Caco-2 (cell line): ENCODE measurements at places on chromosomes 1 and 21. TPM values are rescaled to one million over a fixed set of nuclear protein-coding genes. Genes with fewer than 3 reads are reported as not detected.

The SLC1A7 gene
- not detected in 2 replicates for total RNA-seq

The LEPR gene
- 1.5 and 1.9 TPM in 2 replicates for total RNA-seq

The NDUFS5 gene
- total RNA-seq: 176 and 192 TPM in 2 replicates

The KIF2C gene
- 61.0 and 63.2 TPM in 2 replicates for total RNA-seq

The GJC2 gene
- 1.1 and 1.5 TPM in 2 replicates for total RNA-seq

The OR2T35 gene
- not detected in 2 replicates for total RNA-seq

The CFHR5 gene
- total RNA-seq: not detected in 2 replicates

The ESRRG gene
- 6.6 and 8.6 TPM in 2 replicates for total RNA-seq

- DNase-seq: no peak
These were observed 138.3 kb downstream of the APP start for GRCh38 chr21:26032263-26032662.

DNA sequence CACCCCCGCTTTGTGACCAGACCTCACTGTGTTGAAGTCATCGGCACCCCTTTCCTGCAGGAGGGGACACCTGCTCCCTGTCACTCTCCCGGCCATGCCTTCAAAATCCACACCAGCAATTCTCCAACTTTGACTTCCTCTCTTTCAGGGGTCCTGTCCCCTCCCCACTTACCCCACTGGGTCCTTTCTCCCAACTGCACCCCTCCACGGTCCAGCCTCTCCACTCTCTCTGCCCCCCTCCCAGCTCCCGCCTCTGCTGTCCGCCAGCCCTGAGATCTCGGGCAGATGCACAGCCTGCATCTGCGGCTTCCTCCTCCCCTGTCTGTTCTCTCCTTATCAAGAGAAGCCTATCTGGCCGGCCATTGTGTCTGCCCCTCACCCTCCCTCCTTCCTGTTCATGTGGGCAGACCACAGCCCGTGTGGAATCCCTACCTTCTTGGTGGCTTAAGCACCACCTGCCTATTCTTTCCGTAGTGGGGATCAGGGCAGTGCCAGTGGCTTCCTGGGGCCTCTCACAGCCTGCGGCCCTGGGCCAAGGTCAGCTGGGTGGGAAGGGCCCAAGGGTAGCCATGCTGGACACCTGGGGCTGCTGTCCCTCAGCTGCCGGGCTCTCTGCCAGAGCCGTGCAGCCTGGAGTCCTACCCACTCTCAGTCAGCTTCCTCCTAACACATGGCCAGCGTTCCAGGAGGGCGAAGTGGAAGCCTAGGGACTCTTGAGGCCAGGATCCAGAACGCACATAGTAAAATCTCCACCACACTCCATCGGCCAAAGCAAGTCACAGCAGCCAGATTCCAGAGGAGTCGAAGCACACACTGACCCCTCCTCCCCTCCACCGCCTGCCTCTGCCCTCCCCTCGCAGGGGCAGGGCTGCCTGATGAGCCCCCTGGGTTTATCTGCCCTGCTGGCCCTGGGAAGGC lies 5.1 kb upstream of the HES4 start:
- no peak for DNase-seq

- no peak for DNase-seq
These were observed 115.6 kb upstream of the KIF26B start for GRCh38 chr1:245039196-245039595.

GRCh38 chr1:235401251-235401650 lies 34.0 kb downstream of the TBCE start:
- DNase-seq: no peak

GRCh38 chr21:31509194-31510017 lies 150.1 kb upstream of the SOD1 start:
- DNase-seq: peak; percentile 57

DNA sequence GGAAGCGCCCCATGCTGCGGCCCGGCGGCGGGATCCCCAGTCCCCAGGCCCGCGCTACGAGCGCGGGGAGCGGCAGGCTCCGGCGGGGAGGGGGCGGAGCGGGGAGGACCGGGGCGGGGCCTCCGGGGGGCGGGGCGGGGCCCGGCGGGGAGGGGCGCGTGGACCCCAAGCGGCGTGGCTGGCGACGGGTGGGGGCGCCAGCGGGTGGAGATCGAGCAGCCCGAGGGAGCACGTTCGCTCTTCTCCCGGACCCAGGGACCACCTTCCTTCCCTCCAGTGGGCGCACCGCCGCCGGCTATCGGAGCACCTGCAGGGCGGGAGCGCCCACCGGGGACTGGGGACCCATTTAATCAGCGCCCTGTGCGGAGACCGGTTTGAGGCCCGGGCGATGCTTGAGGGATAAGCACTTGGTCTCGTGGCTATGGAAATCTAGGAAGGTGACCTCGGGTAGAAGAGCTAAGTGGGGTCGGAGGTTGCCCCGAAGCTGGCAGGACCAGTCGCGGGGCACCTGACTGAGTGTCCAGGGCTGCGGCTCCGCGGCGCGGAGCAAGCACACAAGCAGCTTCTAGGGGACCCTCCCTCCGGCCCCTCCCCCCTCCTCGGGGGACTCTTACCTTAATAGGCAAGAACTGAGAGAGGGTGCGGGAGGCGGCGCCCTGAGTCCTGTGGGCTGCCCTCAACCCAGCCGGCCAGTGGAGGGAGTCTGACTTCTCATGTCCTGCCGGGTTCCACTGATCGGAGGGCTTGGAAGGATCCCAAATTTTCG lies at the start of gene TSPAN2:
TSS of gene TSPAN2 (minus strand) at position 84 of the 766 bp plus-strand sequence. CDS start at position 13, 71 bp downstream.
- DNase-seq: peak; percentile 74

DNA sequence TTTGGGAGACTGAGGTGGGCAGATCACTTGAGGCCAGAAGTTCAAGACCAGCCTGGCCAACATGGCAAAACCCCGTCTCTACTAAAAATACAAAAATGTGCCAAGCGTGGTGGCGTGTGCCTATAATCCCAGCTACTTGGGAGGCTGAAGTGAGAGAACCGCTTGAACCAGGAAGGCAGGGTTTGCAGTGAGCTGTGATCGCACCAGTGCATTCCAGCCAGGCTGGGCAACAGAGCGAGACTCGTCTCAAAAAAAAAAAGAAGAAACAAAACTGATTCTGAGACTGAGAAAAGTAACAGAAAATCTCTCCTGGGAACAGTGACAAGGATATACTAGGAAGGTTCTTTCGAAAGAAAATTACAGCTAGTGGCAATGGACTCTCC lies 20.9 kb downstream of the USP48 start:
- no peak for DNase-seq

DNA sequence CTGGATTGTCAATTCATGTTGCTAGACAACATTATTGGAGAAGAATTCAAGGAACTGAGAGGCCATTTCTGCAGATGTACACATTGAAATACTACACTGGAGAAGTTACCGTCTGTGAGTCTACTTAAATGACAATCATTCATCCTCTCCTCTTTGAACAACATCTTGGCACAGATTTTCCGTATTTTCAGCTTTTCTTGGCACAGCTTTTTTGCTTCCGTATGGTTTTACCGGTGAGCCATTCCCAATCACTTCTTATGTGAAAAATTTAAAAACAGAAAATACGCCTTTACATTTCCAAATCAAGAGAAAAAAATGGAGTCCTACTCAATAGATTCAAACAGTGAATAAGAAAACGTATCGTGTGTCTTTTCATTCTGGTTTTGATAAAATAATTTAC lies 1493.7 kb downstream of the AMY1C start:
- DNase-seq: no peak

DNA sequence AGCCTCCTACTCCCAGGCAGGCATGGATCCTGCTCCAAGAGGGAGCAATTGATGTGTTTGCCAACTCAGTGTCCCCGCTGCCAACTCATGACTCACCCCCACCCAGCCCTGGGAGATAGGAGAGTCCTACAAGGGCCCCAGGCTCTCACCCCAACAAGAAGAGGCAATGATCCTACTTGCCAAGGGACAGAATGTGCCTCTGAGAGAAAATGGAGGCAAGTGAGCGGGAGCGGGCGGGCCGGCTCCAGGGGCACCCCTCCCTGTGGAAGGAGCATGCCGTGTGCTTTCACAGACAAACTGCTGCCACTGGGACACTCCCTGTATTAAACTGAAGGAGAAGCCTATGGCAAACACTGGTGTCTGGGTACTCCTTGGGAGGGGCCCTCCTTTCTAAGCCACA lies 16.7 kb downstream of the PKP1 start:
- no peak for DNase-seq

DNA sequence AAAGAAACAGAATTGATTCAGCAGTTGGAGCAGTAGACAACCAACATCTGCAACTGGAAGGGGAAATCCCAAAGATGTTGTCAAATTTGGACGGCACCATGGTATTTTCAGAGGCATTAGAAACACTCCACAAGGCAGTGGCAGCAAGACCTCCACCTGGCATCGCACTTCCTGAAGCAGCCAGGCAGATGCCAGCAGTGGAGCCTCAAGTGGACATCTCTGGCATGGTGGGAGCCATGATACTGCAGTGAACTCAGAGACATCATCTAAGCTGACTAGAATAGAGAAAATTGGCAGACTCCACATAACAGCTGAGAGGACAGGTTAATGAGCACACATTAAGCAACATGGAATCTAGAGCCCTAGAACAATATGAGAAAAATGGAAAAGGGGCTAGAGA lies 33.9 kb upstream of the RGS8 start:
- no peak for DNase-seq

DNA sequence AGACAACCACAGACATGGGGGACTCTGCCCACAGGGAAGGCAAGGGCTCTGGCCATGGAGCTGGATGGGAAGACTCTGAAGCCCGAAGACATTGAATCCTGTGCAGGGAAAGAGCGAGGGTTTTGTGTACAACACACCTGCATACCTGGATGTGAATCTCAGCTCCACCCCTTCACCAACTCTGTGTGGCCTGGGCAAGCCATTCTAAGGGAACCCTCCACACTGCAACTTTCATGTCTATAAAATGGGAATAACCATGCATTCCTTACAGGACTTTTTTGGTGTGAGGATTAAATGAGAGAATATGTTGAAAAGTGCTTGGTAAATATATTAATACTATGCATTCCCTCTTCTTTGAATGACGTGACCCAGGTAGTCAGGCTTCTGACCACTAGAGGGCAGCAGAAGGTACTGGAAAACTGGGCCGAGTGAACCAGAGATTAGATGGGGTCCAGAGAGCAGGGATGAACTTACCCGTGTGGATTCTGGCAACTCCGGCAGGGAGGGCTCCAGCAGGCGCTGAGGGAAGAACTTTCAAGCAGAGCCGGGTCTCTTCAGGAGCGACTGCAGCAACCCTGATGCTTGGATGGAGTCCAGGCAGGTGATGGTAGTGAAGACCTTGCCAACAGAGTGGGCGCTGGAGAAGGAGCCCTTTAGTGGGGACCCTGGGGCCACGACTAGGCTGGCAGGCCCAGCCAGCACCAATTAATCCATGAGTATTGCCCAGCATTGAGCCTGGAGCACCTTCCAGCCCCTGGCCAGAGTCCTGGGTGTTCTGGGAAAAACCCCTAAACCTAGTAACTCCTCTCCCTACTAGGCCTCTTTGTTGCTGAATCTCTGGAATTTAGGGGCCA lies 834 bp upstream of the ELF3 start:
- DNase-seq: peak; percentile 89

DNA sequence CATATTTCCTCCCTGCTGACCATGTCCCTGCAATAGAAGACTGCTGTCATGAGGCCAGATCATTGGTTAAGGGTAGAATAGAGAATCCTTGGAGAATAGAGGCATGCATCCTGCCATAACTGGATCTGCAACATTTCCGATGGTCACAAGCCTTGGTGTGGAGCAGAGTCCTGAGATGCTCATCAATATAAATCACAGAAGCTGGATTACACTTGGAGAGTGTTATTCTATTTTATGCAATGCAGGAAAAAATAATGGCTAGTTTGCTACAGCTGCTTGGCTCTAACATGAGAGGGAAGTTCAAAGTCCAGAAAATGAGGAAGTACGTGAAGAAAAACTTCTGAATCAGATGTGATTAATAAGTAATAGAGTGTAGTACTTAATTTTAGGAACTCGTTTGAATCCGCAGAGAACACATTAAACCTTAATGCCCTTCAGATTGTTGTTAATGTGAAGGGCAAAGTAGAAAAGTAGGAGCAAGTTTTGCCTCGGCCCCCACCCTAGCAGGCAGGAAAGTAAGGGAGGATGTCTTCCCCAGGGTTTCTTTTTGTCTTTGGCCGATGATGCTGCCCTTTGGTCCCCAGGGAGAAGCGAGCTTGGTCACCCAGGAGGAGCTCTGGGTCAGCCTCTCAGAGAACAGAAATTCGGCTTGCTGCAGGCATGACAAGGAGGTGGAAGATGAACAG lies 59.5 kb downstream of the KCNK1 start:
- no peak for DNase-seq

DNA sequence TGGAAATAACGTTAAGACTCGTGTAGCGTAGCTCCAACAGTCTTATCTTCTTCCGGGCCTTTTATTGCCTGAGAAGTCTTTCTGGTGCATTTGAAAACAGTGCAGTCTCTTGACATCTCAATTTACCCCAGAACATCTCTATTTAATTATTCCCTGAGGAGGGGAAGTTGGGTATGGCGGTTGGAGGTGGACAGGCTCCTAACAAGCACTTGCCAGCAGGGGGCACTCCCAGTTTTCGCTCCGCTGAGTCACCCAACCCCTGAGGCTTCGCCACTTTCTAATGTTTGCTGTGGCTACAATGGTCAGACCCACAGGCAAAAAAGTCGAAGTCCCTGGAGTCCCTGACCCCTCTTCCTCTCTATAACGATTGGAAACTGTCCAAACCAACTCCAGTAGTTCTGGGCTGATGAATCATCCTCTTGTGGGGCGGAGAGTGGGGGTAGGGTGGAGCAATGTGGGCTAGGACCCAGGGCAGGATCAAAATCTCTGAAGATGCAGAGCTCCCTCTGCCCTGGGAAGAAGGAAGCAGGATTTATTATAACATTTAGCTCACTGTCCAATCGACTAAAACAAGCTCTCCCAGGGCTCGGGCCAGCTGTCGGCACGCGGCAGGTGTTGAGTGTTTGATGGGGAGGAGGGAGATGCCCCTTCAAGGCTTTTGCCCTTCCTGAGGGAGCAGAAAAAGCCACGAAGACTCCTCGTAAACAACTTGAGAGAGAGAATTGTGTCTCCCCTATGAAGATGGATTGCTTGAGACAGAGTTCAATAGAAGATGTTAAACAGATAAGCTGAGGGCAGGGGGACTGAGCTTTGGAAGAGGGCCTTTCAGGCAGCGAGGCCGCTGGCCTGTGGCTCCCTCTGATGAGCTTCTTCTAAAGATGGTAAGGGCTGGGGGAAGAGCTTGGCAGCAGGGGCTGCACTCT lies 85.7 kb downstream of the BRINP2 start:
- DNase-seq: peak; percentile 41

GRCh38 chr1:235835226-235835625 lies 31.5 kb downstream of the LYST start:
- DNase-seq: no peak

GRCh38 chr1:153577138-153577537 lies 11.5 kb upstream of the S100A2 start:
- no peak for DNase-seq
